Eye (tissue), 1 donor: ENCODE measurements at places on chromosomes 1 and 21.

DNA sequence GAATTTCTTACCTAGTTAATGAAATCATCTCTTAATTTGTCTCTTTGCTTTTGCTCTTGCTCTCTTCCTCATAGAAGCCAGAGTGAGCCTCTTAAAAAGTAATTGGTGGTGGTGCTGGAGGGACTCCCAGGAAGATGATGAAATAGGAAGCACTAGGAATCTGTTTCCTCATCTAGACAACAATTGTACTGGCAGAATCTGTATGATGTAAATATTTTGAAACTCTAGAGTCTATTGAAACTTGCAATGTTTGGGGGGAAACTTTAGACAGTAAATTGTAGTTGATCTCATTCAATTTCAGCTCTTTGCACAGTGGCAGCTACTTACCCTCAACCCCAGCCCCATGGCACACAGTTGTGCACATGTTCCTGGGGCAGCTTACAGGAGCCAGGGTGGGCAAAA, 10.6 kb downstream of the RGSL1 start:
- DNase-seq, result no peak

DNA sequence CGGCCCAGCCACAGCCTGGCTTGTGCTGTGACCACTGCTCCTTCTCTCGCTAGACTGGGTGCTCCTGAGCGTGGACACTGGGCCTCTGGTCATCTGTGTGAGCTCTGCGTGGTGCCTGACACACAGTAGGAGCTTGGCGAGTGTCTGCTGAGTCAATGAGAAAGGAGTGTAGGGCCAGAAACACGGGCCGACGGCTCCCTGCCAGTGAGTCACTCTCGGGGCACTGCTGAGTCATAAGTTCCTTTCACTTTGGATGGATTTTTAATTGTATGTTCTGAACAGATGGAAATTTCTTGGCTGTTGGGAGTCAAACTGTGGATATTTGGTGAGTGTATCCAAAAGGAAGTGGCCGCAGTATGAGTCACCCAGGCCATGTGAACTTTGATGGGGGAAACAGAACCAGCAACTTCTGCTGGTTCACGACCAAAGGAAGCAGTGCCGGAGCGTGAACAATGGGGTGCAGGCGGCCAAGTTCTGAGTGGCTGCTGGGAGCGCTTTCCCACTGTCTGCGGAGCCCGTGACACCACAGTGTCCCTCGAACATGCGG, 41.0 kb upstream of the COL18A1 start:
- no peak for DNase-seq

GRCh38 chr1:229620876-229621275, 5.0 kb downstream of the TAF5L start:
- DNase-seq, result no peak

DNA sequence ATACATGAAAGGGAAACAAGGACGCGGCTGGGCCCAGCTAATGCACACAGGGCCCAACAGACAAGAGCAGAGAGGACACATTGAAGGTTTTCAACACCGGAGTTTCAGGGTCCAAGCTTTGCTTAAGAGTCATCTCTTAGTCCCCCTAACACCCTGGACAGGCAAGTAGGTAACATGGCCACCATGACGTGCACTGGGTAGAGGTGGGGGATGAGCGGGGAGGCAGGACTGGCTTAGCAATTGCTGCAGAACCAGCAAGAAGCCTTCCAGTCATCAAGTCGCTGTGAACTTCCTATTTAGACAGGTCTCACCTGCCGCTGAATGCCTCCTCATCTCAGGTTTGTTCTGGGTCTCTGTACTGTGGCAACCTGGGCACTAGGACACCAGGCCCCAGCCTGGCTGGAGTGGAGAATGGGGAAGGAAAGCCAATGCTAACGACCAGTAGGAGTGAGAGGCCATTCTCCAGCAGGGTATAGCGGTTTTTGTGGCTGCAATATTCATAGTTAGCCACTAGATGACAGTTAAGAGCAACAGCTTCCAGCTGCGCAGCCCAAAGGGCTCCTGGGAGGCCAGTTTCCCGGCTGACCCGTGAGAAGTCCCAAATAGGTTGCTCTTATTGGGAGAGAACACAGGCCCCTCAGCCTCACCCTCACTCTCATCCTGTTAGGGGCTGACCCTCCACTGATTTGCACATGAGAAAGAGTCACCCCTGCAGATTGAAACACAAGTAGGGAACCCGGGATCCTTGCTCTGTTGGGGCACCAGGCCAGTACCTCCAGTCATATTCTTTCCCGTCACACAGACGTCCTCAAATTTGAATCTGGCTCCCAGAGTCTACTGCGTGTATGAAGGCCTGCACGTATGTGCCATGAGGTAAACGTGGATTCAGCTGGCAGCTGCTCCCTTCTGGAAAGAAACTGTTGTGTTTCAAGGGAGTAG, 6.0 kb upstream of the PIGC start:
- DNase-seq, result peak; percentile 83

GRCh38 chr1:233025157-233025556, 74.7 kb downstream of the NTPCR start:
- peak; percentile 64 for DNase-seq

DNA sequence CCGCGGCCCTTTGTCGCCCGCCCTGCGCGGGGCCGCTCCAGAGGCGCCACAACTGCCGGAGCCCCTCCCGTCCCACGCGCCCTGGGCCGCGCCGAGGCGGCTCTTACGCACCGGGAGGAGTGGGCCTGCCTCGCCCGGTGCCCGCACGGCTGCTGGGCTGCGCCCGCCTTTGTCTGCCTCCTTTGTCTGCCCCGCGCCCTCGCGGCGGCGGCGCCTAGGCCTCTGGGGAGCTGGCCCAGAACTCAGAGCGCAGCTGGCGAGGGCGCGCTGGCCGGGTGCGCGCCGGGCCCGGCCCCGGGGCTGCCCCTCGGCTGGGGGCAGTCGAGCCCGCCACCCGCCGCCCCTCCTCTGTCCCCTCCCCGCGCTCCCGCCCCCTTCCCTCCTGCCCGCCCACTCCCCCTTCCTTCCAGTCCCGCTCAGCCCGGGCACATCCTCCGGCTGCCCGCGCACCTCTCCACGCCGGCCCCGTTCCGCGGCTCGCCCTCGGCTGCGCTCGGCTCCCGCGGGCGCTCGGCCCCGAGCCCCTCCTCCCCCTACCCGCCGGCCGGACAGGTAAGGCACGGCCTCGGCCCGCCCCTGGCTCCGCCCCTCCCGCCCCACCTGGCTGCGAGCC, at the start of gene DRAXIN:
Gene DRAXIN, plus strand, starts transcription at position 409 of the 613 bp plus-strand sequence. CDS start 14,549 bp downstream, outside the sequence.
- DNase-seq, result peak; percentile 88

GRCh38 chr1:183069562-183070216, 46.5 kb downstream of the LAMC1 start:
- DNase-seq, result no peak

DNA sequence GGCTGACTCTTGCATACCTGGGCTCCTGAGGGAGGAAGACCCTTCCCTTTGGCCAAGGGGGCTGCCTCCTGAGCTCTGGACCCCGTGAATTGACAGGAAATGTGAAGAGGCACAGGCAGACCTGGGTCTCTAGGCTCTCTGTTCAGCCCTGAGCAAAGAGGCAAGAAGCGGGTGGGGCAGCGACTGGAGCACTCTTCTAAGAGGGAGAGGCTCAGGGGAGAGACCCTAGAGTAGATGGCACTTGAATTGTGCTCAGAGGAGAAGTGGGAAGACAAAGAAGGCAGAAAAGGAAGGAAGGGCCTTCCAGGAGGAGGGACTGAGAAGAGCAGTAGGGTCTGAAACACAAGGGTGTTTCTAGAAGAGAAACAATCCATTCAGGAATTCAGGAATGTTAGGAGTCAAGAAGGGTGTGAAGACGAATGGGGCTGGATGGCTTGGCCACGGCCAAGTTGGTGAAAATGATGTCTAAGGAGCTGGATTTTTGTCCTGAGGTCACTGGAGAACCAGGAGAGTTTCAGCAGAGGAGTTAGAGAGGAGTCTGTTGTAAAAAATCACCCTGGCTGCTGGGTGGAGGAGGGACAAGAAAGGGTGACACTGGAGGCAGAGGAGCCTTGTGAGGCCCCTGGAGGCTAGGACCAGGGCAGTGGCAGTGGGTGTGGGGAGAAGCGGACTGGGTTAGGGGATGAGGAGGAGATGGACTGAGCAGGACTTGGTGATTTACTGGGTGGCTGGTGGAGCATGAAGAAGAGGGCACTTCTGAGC, 5.3 kb downstream of the TIE1 start:
- DNase-seq, result no peak

GRCh38 chr1:187264995-187265602, 436.4 kb downstream of the PLA2G4A start:
- peak; percentile 83 for DNase-seq

GRCh38 chr1:93000751-93001175, 39.5 kb upstream of the DIPK1A start:
- DNase-seq, result peak; percentile 71

DNA sequence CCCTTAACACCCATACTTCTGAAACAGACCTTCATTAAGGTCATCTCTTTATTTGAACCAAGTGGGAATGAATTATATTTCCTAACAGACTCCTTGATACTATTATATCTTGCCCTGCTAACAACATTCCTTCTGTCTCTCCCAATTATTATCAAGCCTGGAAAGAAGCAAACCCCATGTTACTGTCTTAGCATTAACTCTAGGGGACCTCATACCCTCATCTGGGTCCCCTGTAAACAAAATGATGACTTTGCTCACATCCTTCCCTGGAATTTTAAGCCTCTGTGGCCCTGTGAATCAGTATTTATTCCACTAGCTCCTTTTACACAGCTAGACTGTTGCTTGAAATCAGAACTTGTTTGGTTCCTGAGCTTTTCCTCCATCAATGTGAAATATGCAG, 38.3 kb upstream of the BCL10 start:
- peak; percentile 73 for DNase-seq

GRCh38 chr1:212286556-212287131, 1.4 kb downstream of the PPP2R5A start:
- DNase-seq, result no peak

DNA sequence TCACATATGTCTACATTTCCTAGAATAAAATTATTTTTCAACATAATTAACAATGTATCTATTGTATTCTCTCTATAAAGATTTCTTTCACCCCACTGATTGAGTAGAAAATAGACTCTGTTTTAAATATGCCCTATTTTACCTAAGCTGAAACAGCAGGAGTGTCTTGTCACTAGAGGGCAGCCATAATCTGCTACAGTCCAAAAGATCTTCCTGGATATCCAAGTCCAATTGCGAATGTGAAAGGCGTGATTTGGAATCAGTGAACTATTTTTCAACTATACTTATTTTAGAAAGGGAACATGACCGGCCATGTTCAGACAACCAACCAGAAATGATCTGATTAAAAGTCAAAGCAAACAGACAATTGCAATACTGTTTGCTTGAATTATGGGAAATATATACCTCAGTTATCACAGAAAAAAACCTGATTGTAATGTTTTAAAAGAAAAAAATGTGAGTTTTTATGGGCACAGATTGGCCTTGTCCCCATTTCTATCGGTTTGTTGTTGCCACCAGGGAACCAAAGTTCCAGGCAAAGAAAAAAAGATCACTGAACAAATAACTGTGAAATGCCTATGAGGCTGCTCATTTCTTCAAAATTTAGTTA, 1211.0 kb upstream of the ADGRL4 start:
- DNase-seq, result peak; percentile 81

DNA sequence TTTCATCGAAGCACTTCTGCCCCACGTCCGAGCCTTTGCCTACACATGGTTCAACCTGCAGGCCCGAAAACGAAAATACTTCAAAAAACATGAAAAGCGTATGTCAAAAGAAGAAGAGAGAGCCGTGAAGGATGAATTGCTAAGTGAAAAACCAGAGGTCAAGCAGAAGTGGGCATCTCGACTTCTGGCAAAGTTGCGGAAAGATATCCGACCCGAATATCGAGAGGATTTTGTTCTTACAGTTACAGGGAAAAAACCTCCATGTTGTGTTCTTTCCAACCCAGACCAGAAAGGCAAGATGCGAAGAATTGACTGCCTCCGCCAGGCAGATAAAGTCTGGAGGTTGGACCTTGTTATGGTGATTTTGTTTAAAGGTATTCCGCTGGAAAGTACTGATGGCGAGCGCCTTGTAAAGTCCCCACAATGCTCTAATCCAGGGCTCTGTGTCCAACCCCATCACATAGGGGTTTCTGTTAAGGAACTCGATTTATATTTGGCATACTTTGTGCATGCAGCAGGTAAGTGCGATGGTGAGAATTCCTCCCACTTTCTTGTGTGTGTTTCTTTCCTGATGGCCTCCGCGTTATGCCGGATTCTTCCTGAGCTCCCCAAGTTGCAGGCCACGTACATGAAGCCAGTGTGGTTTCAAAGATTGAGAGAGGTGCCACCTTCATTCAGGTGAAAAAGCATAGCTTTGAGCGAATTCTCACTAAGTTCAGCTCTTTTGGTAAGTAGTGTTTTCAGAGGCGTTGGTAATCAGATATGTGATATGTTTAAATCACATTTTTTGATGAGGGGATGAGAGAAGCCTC, 6.0 kb downstream of the NFIA start:
- DNase-seq, result no peak

DNA sequence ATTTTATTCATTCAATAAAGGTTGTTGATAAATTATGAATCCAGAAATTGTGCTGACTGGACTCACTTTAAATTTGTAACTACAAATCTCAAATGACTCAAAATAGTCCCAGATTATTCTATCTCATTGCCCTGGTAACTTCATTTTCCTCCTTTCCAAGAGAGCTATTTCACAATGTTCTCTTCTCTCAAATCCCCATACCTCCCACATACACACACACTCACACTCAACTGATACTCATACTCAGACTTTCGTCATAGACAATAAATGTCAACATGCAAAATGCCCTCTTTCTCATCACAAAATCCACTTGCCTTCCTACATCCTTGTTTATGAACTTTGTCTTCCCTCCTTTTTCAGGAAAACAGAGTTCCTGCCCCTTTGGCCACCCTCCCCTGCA, 33.3 kb downstream of the EXTL2 start:
- DNase-seq, result no peak

DNA sequence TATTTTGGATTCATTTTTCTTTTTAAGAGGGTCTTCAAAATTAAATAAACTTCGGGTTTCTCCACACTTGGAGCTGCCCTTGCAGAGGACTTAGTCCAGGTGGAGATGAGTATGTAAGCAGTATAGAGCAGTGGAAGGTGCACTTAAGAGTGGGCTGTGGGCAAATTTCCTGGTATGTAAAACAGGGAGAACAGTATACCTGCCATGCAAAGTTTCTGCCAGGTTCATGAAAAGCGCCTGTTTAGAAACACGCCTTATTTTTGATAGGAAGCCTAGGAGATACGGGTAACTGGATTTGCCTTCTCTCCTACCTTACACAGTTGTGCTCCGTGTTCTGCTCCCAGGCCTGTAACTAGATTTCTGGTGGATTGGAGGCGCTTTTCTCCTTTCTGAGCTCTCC, 1.2 kb downstream of the KDM4A start:
- no peak for DNase-seq

GRCh38 chr1:228920831-228921230, 185.6 kb downstream of the RHOU start:
- peak; percentile 34 for DNase-seq
